ENCODE measurements at places on chromosomes 2 and 18.

GRCh38 chr2:8612734-8613179 lies 69.1 kb upstream of the ID2 start:
- no peak for DNase-seq

- DNase-seq, result no peak
Observed at GRCh38 chr2:119849838-119850565, 90.3 kb downstream of the PTPN4 start.

DNA sequence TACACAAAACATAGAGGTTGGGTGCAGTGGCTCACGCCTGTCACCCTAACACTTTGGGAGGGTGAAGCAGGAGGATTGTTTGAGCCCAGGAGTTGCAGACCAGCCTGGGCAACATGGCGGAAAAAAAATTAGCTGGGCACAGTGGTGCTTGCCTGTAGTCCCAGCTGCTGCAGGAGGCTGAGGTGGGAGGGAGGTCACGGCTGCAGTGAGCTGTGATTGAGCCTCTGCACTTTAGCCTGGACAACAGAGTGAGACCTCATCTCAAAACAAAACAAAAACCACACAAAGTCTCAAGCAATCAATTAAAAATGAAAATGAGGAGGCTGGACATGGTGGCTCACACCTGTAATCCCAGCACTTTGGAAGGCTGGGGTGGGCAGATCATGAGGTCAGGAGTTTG lies 4.9 kb downstream of the NOP58 start:
- no peak for DNase-seq

- DNase-seq, result no peak
Observed at GRCh38 chr2:2845267-2845666, 514.2 kb upstream of the MYT1L start.

DNA sequence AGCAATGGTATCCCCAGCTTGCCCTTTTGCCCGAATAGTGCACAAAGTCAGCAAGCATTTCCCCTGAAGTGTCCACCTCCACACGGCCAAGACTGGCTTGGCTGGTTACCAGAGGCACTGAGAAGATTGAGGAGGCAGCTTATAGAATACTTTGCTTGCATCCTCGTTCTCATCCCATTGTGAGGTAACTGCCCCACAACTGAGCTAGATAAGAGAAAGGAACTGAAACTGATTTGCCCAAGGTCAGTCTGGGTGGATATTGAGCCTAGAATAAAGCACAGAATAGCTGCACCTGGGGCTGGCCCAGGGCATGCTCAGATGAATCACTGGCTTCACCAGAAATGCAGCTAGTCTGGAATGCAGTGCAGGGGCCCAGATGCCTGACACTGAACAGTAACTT lies 32.7 kb upstream of the MAP4K3 start:
- DNase-seq, result peak; percentile 51

GRCh38 chr2:142037066-142037465 lies 93.8 kb downstream of the LRP1B start:
- peak; percentile 21 for DNase-seq

- peak; percentile 47 for DNase-seq
Observed at GRCh38 chr2:2698182-2699120, 367.4 kb upstream of the MYT1L start.

DNA sequence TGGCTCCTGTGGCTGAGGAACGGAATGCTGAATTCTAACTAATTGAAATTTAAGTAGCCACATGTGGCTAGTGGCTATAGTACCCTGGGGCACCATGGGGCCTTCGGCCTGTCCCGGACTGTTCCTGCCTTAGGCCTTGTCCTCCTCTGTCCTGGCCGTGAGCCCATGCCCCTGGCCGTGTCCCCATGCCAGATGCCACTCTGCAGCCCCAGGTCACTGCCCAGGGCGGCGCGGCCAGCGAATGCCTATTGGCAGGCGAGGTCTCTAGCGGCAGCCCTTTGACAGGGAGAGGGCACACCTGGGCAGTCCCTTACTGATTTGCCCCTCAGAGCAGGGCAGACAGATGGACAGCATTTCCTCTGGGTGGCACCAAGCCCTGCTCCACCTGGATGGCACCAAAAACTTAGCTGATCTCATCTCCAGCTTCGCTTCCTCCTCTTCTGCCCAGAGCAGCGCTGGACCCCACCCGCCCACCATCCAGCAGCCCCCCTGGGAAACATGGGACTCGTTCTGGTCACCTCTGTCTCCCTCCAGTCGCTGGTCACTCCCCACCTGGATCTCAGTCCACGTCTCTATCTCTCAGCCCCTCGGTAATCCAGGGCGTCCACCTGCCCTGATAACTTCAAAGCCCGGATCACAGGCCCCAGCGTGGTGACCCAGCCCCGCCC lies 1.1 kb upstream of the DGKD start:
- DNase-seq, result no peak

DNA sequence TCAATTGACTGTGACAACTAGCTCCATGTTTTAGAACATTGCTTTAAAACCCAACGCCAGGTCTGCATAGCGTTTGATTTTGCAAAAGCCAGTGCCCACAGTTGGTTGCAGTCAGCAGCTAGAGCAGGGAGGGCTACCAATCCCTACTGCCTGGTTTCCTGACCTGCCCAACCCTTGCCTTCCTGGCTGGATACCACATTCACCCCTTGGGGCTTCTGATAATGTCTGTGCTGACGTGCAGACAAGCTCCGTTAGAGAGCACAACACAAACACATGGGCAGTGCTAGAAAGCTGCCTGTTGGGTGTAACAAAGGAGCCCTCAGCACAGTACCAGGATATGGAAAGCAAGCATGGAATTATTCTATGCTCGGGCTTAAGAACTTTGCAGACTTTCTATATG lies 71.4 kb upstream of the THSD7B start:
- peak; percentile 2 for DNase-seq

- DNase-seq, result no peak
Observed at GRCh38 chr2:234438305-234438977, 58.4 kb downstream of the ARL4C start.

GRCh38 chr2:10300328-10300920 lies 2.3 kb upstream of the HPCAL1 start:
- no peak for DNase-seq

- no peak for DNase-seq
Observed at GRCh38 chr2:46098621-46099062, 198.6 kb upstream of the EPAS1 start.

DNA sequence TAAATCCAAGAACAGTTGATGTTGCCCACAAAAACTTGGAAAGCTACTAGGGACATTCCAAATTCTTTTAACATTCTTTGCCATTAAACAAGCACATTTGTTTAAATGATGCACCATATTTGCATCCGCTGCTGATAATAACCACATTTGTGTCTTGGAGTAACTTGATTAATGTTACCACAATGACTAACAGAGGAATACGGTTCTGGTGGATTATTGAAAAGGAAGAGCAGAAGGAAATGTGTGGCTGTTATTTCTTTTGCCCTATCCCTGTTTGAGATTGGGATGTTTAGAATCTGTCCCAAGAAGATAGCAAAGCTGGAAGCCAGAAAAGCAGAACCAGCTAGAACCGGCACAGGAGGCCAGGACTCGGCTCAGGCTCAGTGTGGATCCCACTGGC lies 39.2 kb upstream of the RASGRP3 start:
- DNase-seq, result no peak

GRCh38 chr2:163675388-163675787 lies 60.4 kb downstream of the FIGN start:
- no peak for DNase-seq

DNA sequence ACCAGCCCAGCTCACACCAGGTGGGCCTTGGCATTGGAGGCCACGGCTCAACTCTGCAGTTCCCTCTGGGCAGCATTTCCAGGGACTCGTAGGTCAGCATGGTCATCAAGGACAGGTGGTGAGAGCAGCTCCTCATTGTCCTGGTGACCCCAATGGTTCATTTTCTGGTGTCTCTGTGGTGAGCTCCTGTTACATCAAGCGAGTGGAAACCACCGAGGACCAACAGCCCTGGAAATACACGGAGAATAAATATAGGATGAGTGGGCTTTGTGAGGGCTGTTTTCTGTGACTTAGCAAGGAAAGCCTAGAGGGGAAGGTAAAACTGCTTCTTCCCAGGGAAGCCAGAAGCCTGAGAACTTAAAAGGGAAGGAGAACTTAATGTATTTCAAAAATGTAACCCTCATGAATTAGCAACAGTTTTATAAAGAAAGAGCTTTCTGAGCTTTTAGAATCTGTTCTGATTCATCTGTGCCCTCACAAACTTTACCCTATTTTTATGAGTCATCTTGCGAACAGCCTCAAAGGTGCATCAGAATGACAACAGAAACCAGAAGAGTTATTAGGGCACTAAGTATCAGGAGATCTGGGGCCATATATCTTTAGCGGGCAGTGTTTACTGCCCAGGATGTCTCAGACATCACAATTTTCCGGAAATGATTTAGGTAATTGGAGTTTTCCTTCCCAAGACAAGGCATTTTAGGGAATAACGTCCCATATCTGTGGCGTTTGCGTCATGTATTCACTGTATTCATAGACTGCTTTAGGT lies 18.7 kb downstream of the C2orf92 start:
- DNase-seq, result no peak

- no peak for DNase-seq
Observed at GRCh38 chr2:65390134-65390533, 42.3 kb downstream of the SPRED2 start.

- DNase-seq, result no peak
Observed at GRCh38 chr2:165575044-165575615, 105.6 kb downstream of the CSRNP3 start.

- DNase-seq, result no peak
Observed at GRCh38 chr2:10347562-10347948, 44.9 kb downstream of the HPCAL1 start.
